ENCODE measurements at places on chromosomes 6 and 20.
A peak's percentile ranks its signal among the peaks of the same experiment; 100 is the strongest.

- no peak for DNase-seq
Observed at GRCh38 chr20:8209061-8209460, 77.0 kb downstream of the PLCB1 start.

GRCh38 chr6:10854922-10855632, 16.7 kb upstream of the MAK start:
- no peak for DNase-seq

DNA sequence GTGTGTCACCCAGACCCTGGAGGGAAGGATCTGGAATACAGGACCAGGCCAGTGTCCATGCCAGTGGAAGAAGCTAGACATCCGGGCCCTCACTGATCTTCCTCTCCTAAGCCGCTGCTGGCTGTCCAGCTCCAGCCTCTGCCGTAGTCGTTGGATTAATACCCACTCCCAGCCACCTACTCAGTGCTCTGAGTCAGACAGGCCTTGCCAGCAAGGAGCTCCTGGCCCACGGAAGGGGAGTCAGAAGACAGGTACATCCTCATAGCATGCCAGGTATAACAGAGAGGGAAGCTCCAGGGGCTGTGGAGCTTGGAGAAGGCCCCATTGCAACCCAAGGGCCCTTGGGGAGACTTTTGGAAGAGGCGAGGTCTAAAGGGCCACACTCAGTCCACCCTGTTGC, 49.0 kb downstream of the STK35 start:
- DNase-seq = no peak

DNA sequence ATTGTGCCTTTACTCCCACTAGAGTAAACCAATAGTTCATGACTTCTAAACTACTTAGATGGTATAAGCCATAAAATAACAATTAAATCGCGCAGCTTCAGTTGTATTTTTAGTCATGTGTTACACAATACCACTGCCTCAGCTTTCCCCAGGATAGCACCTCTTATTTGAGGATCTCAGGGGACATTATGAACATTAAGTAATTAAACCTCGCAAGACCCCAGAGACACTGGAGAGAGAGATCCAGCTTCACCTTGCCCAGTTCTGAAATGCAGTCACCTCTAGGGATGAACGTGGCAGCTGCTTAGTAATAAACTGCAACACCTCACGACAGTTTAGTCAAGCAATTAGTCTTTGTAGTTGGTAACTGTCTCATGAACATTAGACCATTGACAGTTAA, 87.1 kb downstream of the CFAP61 start:
- DNase-seq = no peak

GRCh38 chr20:37948956-37949355, 46.0 kb downstream of the VSTM2L start:
- DNase-seq = no peak

GRCh38 chr20:51014797-51015722, 7.8 kb downstream of the KCNG1 start:
- DNase-seq = no peak

DNA sequence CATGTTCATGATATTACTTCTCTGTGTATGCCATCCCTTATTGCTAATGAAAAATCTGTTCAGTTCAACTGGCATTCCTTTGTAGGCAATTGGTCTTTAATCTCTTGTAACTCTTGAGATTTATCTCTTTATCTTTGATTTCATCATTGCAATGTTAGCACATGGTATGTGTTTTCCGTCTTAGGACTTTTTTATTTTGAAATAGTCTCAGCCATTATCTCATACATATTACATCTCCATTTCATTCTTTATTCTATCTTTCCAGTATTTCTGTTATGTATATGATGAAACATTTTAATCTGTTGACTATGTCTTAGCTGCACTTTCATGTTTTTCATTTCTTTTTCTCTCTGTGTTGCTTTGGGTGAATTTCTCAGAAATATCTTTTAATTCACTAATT, 58.1 kb downstream of the VSTM2L start:
- DNase-seq = no peak

- DNase-seq = no peak
Observed at GRCh38 chr6:53216301-53216700, 67.7 kb upstream of the GCM1 start.

DNA sequence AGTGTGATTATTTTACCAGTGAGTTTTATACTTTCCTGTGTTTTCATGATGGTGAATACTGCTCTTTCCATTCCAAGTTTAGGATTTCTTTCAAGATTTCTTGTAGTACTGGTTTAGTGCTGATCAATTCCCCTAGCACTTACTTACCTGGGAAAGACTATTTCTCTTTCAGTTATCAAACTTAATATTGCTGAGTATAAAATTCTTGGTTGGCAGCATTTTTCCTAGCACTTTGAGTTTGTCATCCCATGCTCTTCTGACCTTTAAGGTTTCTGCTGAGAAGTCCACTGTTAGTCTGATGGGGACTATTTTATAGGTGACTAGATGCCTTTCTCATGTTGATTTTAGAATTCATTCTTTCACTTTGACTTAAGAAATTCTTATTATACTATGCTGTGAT, 842.8 kb upstream of the CITED2 start:
- no peak for DNase-seq

DNA sequence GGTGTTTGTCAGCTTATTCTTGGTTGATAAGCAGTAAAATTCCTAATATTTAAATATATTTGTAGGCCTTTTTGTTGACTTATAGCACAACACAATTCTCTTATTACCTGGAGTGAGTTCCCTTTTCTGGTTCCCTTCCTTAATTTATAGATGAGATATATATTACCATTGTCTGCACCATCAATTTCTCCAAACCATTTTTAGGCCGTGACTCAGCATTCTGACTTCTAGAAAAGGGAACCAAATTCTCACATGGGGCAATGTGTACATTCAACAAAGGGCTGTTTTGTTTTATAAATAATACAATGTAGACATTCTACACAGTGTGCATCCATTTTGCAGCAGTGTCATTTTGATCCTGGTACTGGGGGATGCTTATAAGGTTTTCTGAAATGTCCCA, 52.8 kb downstream of the NCOA7 start:
- DNase-seq = no peak

DNA sequence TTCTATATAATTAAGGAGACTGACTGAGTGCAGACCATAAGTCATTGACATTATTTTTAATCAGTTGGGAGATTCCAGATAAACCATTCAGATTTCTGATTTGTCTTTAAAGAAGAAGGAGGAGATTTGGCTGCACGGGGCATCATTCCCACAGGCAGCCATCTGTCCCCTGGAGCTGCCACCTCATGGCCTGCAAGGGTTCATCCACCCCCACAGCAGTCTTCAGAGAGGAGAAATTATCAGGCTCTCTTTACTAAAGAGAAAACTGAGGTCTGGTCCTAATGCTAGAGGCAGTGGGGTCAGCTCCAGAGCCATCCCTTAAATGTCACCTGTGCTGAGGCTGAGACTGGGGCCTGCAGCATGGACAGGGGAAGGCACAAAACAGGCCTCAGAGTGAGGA, 501.3 kb upstream of the SULF2 start:
- no peak for DNase-seq

GRCh38 chr20:62671765-62672164, 29.5 kb downstream of the SLCO4A1 start:
- no peak for DNase-seq

- no peak for DNase-seq
Observed at GRCh38 chr6:146336191-146336590, 207.4 kb upstream of the RAB32 start.

- no peak for DNase-seq
Observed at GRCh38 chr20:481167-481566, 18.8 kb upstream of the TBC1D20 start.

GRCh38 chr20:44911264-44911921, 1.5 kb downstream of the PABPC1L start:
- DNase-seq = peak; percentile 19
